Lung (tissue), 17 donors: ENCODE measurements at places on chromosomes 3 and 15.

- no peaks in the 10 kb centered on the region for H3K36me3 ChIP-seq
- H3K4me1 ChIP-seq, result peaks cover 38% of the 10 kb centered on the region
- H3K27me3 ChIP-seq, result no peaks in the 10 kb centered on the region
- no peak overlapping the region for H3K27ac ChIP-seq
These were observed 871 bp downstream of the MAP1A start for GRCh38 chr15:43518197-43518761.

DNA sequence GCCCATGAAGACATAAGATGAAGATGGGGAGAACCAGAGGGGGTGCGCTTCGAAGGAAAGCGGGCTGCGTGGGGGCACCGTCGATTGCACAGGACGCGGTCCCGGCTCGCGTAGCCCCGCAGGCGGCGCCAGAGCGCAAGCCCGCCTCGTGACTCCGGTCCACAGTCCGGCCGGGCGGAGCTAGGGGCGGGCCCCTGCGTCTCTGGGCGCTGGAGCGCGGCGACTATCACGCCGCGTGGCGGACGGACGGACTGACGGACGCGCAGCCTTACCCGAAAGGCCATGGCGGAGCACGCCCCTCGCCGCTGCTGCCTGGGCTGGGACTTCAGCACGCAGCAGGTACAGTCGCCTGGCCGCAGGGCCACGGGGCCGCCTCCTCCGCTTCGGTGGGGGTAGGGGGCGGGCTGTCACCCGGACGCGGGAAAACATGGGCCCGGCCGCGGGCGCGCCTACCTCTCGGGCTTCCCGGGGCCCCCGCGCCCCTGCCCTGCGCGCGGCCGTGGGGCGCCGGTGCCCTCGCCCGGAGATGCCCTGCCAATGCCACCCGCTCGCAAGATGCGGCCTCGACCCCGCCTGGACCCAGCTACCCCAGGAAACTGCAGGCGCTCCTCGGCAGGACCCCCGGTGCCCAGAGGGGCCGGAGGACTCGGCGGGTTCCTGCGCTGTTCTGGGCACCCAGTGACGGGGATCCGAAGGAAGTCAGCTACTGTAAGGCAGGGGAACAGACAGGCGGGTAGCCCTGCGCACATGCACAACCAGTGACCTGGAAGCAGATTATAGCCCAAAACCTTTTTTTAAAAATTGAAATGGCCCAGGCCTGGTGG is at the start of gene XYLB:
XYLB (plus strand) TSS at position 199 of the 824 bp plus-strand sequence; CDS start at position 283, 84 bp downstream.
- peak; percentile 88 for DNase-seq
- H3K4me3 ChIP-seq, result peak within 1 kb of the TSS; percentile 89
- H3K27me3 ChIP-seq, result no peaks in the 10 kb centered on the region
- H3K36me3 ChIP-seq, result no peaks in the 10 kb centered on the region
- no peaks in the 10 kb centered on the region for H3K4me1 ChIP-seq
- H3K27ac ChIP-seq, result no peak within 1 kb of the TSS

DNA sequence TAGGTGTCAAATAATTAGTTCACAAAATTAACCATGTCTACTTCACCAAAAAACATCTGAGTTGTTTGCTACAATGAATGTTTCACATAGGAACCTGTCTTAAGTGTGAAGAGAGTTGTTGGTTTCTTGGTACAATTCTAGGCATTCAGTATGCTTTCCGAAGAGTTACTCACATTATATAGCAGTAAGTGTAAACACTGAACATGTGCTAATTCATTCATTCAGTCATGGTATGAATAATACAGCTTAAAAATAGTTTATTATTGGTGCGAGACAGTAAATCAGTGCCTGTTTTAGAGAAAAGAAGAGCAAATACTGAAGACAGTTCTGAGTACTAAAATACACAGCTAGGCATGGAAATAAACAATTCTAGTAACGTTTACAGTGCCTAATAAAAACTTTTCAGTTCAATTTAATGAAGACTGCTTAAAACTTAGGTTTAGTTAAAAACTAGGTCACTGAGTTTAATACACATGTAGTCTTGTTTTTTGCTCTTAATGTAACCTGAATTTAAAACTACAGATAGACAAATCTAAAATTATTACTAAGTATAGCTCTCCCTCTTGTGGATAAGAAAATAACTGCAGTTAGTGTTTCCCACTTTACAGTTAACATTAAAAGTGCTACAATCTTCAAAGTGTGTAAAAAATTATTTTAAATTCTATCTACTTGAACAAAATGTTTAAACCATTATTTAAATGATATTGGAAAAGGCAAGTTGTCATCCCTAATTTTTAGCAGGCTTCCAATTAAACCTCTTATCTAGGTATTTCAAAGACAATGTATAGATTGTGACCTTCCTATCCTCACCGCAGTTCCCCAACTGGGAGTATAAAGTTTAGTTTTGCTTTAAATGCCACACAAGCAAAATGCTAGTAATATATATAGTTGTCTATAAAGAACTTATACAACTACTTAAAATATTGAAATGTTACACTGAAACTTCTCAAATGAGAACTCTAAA is 20.1 kb upstream of the ZCWPW2 start:
- H3K36me3 ChIP-seq, result peaks cover 12% of the 10 kb centered on the region
- H3K27me3 ChIP-seq, result no peaks in the 10 kb centered on the region
- no peaks in the 10 kb centered on the region for H3K4me1 ChIP-seq
- no peak for DNase-seq
- H3K27ac ChIP-seq, result no peak overlapping the region
- H3K4me3 ChIP-seq, result no peak overlapping the region

GRCh38 chr3:131555456-131555855 is 52.7 kb upstream of the MRPL3 start:
- H3K36me3 ChIP-seq, result no peaks in the 10 kb centered on the region
- H3K27ac ChIP-seq, result no peak overlapping the region
- H3K27me3 ChIP-seq, result no peaks in the 10 kb centered on the region
- no peak for DNase-seq
- no peaks in the 10 kb centered on the region for H3K4me1 ChIP-seq

DNA sequence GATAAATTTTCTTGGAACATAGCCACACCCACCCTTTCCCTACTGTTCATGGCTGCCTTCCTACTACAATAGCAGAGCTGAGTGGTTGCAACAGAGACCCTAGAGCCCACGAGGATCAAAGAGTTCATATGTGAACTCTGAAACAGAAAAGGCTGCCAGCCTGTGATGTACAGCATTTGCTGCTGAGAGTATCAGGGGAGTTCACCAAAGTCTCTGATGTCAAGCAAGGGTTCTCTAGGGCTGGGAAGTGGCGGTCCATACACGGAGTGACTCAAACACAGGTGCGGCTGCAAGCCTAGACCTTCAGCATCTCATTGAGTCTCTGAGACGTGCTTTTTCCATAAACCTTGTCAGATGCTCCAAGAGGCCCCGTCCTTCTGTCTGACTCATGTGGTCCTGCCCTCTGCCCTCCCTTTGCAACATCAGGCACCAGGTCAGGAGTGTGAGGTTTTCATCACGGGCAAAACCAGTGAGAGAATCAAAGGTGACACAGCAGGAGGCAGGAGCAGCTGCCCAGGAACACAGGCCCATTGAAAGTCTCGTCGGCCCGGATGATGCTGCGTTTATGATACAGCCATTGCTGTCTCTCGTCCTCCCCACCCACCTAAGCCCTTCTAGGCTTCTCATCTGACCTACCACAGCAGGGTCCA is 42.9 kb downstream of the PCSK6 start:
- no peak overlapping the region for H3K4me3 ChIP-seq
- H3K27me3 ChIP-seq, result no peaks in the 10 kb centered on the region
- peaks cover 14% of the 10 kb centered on the region for H3K4me1 ChIP-seq
- no peak for DNase-seq

DNA sequence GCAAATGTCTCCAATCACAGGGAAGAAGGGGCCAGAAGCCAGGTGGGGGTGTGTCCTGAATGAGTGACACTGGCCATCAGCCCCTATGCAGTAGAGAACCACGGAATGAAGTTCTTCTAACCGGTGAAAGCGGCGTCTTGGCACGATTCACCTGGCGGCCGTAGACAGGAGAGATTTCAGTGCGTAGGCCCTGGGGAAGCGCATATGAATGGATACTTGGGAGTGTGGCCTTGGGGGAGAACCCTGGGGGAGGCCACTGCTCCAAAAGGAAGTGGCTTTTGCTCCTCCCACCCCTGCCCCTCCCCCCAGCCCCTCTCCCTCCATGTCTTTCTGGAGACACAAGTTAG is 43.6 kb downstream of the RBPMS2 start:
- no peaks in the 10 kb centered on the region for H3K27me3 ChIP-seq
- H3K4me1 ChIP-seq, result peaks cover 3% of the 10 kb centered on the region
- no peak overlapping the region for H3K27ac ChIP-seq
- no peak for DNase-seq
- H3K36me3 ChIP-seq, result no peaks in the 10 kb centered on the region

DNA sequence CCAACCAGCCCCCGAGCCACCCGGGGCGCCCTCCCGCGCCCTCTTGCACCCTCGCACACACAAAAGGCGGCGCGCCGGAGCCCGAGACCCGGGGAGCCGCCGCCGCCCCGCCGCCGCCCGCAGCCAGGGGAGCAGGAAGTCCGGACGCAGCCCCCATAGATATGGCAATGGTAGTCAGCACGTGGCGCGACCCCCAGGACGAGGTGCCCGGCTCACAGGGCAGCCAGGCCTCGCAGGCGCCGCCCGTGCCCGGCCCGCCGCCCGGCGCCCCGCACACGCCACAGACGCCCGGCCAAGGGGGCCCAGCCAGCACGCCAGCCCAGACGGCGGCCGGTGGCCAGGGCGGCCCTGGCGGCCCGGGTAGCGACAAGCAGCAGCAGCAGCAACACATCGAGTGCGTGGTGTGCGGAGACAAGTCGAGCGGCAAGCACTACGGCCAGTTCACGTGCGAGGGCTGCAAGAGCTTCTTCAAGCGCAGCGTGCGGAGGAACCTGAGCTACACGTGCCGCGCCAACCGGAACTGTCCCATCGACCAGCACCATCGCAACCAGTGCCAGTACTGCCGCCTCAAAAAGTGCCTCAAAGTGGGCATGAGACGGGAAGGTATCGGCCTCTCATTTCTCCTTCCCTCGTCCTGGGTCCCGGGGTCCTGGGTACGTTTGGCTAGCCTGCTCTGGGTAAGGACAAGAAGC is 1.6 kb downstream of the NR2F2 start:
- H3K4me3 ChIP-seq, result peak overlapping the region; percentile 70
- DNase-seq, result peak; percentile 42
- peak overlapping the region; percentile 34 for H3K27ac ChIP-seq
- peaks cover 7% of the 10 kb centered on the region for H3K4me1 ChIP-seq
- peaks cover 55% of the 10 kb centered on the region for H3K36me3 ChIP-seq

GRCh38 chr3:59766200-59766872 is 716.5 kb upstream of the CFAP20DC start:
- H3K27me3 ChIP-seq, result no peaks in the 10 kb centered on the region
- no peaks in the 10 kb centered on the region for H3K4me1 ChIP-seq
- H3K4me3 ChIP-seq, result no peak overlapping the region
- no peak overlapping the region for H3K27ac ChIP-seq
- DNase-seq, result peak; percentile 18
- no peaks in the 10 kb centered on the region for H3K36me3 ChIP-seq
